Stimulated activated CD4-positive, alpha-beta T cell treated with anti-CD3 and anti-CD28 coated beads, TNF-alpha, amount 100 ng/mL, for 4 hours (primary cell): ENCODE measurements at places on chromosomes 4 and X.

DNA sequence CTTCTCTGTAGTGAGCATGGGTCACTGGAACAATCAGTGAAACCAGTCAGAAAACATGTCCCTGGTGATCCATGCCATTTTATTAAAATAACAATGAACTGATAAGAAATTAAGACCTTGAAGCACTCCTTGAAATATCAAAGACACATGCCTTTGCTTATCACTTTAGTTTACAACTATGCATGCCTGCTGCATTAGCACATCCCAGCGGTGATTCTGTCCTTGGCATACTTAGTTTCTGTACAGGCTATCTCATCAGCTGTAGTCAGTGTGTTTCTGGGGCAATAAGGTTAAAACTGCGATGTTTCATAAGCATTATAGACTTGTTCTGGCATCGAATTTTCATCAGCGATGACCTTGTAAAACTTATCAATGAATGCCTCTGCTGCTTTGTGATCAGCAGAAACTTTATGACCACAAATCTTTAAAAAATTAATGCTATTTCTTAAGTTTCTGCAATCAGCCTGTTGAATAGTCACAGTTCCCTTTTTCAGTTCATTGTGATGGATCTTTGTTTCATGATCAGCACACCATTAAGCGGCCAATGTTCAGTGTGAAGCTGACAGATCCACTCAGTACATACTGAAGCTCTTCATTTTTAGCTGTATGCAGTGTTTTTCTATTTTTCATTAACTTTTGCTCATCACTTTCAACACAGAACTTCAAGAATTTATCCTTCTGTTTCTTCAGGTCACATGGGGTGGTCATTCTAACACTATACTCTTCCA lies 150.5 kb downstream of the RNF150 start:
- DNase-seq = no peak

- no peak for DNase-seq
These were observed 15.3 kb downstream of the SLC6A8 start for GRCh38 chrX:153703036-153703370.

- DNase-seq = no peak
These were observed 14.4 kb downstream of the BCOR start for GRCh38 chrX:40083120-40083978.

- no peak for DNase-seq
These were observed 159.1 kb downstream of the SHROOM3 start for GRCh38 chr4:76594173-76594572.

DNA sequence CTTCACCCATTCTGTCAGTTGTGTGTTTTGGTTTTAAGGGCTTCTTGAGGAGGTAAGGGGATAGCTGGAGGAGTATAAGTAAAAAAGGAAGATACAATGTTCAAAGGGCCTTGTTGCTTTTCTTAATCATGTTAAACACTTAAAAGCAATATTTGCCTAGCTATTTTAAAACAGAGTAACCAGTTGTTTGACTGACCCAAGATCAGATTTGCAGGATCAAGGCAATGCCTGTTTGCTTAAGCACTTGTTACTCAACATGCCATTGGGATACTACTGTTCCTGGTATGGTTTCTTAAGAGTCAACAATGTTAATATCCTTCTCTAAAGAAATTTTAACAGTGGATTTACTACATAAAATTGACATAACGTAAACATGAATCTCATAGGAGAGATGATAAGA lies 2.6 kb downstream of the DCLK2 start:
- no peak for DNase-seq

- no peak for DNase-seq
These were observed 81.7 kb downstream of the EGF start for GRCh38 chr4:109994415-109994827.

DNA sequence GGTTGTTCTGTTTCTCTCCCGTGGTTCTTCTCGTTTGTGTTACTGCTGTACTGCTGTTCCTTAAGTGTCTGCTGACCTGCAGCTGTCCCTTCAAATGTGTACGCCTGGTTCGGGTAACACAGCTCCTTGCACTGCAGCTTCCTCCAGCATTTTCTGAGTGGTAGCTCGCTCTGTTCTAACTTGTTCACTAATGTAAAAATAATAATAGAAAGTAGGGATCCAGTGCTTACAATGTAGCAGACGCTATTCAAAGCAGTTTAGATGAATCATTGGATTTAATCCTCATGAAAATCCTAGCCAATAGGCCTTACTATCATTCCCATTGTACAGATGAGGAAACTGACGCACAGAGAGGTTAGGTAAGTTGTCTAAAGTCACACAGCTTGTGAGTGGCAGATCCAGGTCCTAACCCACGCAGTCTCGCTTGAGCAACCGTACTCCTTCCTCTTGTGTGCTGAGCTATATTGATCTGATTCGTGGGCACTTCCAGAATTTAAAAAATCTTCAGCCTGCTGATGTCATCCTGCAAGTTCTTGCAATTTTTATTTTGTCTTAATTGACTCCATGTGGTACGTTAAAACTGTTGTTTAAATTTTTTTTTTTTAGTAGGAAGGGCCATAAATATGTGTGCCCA lies 448.2 kb upstream of the FAT1 start:
- no peak for DNase-seq
